ENCODE measurements at places on chromosomes 3 and 15. TPM values are rescaled to one million over a fixed set of nuclear protein-coding genes. Genes with fewer than 3 reads are reported as not detected.

Gene UBE2E2
- total RNA-seq, result 140 TPM

Gene LINGO1
- total RNA-seq, result 31.8 TPM

- no peaks in the 10 kb centered on the region for H3K36me3 ChIP-seq
- no peak overlapping the region for H3K27ac ChIP-seq
- no peak overlapping the region for H3K4me3 ChIP-seq
Measured at GRCh38 chr3:147672035-147672434, 262.9 kb downstream of the ZIC1 start.

GRCh38 chr15:83656943-83657528 lies 3.1 kb downstream of the ADAMTSL3 start:
- DNase-seq, result no peak
- H3K27ac ChIP-seq, result no peak overlapping the region
- H3K36me3 ChIP-seq, result no peaks in the 10 kb centered on the region
- peaks cover 40% of the 10 kb centered on the region for H3K27me3 ChIP-seq

Gene KBTBD13
- total RNA-seq, result 3.3 TPM

DNA sequence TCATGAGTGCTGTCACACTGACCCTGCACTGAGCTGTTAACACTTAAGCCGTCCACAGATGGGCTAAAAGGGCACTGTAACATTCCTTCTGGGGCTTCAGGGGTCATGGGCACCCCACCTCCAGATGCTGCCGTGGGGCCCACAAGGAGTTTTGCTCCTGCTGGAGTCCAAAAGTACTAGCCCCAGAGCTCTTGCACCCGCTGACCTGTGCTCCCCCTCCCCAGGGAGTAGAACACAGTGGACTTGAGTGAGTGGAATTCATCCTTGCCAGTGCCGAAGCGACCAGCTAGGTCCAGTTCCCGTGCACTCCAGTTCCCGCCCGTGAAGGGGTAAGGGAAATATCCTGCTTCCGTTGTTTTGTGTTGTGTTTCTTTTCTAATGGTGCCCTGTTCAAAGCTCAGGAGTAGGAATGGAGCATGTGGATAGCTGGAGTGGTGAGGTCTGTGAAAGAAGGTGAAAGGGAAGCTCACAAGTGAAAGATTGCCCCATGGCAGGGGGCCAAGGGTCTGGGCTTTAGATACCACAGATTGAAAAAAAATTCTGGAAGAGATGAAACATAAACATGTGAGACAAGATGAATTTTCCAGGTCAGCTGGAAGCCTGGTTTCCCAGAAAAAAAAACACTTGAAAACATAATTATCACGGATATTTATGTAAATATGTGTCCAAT lies 36.6 kb downstream of the SLCO2A1 start:
- H3K27ac ChIP-seq, result no peak overlapping the region
- H3K36me3 ChIP-seq, result no peaks in the 10 kb centered on the region
- no peak for DNase-seq
- H3K4me3 ChIP-seq, result no peak overlapping the region
- peaks cover 30% of the 10 kb centered on the region for H3K4me1 ChIP-seq
- H3K27me3 ChIP-seq, result no peaks in the 10 kb centered on the region

DNA sequence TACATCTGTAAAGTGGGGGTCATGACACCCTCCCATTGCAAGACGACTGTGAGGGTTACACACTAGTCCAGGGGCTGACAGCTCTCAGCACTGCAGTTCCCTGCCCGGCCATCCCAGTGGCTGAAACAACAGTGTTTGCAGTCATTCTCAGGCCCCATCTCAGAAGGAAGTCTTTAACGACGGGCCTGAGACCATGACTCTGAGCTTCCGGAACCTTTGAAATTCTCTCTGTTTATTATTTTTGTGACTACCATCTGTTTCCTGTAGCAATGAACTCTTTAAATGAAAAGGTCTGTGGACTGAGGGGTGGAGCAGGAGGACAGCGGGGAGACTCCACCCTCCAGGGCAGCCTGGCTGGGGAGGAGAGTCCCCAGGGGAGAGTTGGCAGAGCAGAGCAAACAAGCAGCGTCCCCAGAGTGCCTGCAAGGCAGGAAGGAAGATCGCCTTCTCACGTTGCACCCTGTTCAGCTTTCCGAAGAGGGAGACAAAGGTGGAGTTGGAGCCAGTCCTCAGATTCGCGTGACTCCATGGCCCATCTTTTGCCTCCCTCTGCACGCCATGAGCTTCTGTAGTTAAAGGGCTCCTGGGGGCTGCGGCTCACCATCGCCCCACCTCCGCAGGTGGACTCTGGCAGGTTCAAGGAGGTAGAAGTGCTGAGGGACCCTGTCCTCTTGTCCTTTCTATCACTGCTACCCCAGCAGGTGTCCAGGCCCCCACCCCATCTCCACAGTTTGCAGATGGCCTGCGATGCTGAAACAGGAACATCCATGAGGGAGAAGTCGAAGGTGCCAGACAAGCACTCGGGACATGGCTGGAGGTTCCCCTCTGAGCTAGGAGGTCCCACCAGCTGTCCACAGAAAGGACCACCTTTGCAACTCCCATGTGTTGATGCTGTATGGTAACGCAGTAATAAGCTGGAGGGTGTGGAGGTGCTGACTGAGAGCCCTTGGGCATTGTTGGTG lies 525.8 kb upstream of the PROK2 start:
- no peak for DNase-seq
- H3K27ac ChIP-seq, result no peak overlapping the region
- H3K36me3 ChIP-seq, result no peaks in the 10 kb centered on the region
- no peaks in the 10 kb centered on the region for H3K4me1 ChIP-seq

GRCh38 chr3:143586576-143586975 lies 261.7 kb downstream of the SLC9A9 start:
- H3K27ac ChIP-seq, result no peak overlapping the region
- no peaks in the 10 kb centered on the region for H3K27me3 ChIP-seq
- no peak overlapping the region for H3K4me3 ChIP-seq
- no peaks in the 10 kb centered on the region for H3K4me1 ChIP-seq

GRCh38 chr15:36632226-36632625 lies 52.8 kb downstream of the CDIN1 start:
- no peaks in the 10 kb centered on the region for H3K4me1 ChIP-seq
- no peaks in the 10 kb centered on the region for H3K27me3 ChIP-seq
- no peak overlapping the region for H3K27ac ChIP-seq
- H3K36me3 ChIP-seq, result no peaks in the 10 kb centered on the region

DNA sequence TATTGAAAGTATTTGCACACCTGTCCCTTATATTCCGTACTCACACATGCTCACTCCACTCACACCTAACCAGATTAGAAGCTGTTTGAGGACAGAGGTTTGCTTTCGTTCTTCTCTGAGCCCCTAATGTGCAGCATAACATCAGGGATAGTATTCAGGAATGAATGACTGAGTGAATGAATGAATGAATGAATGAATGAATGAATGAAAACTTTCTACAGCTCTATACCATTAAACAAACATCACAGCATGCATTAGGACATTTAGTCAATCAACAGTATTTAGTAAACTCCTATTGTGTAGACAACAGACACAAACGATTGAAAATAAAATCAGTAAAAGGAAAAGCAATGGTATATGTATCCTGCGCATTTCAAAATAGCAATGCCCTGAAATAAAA lies 212.7 kb downstream of the SHQ1 start:
- no peak for DNase-seq
- H3K27ac ChIP-seq, result no peak overlapping the region
- no peaks in the 10 kb centered on the region for H3K27me3 ChIP-seq
- H3K36me3 ChIP-seq, result no peaks in the 10 kb centered on the region
- no peaks in the 10 kb centered on the region for H3K4me1 ChIP-seq

GRCh38 chr3:126956361-126956760 lies 26.6 kb upstream of the PLXNA1 start:
- H3K4me1 ChIP-seq, result no peaks in the 10 kb centered on the region
- H3K27ac ChIP-seq, result no peak overlapping the region
- no peaks in the 10 kb centered on the region for H3K27me3 ChIP-seq
- DNase-seq, result no peak

- peaks cover 4% of the 10 kb centered on the region for H3K4me1 ChIP-seq
- H3K27ac ChIP-seq, result no peak overlapping the region
- no peak overlapping the region for H3K4me3 ChIP-seq
- no peak for DNase-seq
Measured at GRCh38 chr15:25422021-25422420, 16.8 kb downstream of the UBE3A start.

Gene EID1
- 409 TPM for total RNA-seq

Gene FETUB
- not detected for total RNA-seq

GRCh38 chr15:33766389-33766788 lies 201.9 kb upstream of the CHRM5 start:
- no peak for DNase-seq
- H3K36me3 ChIP-seq, result no peaks in the 10 kb centered on the region
- no peak overlapping the region for H3K27ac ChIP-seq

GRCh38 chr15:86322629-86323028 lies 243.0 kb downstream of the AGBL1 start:
- H3K27ac ChIP-seq, result no peak overlapping the region
- no peaks in the 10 kb centered on the region for H3K36me3 ChIP-seq
- H3K4me3 ChIP-seq, result no peak overlapping the region
- H3K4me1 ChIP-seq, result no peaks in the 10 kb centered on the region

DNA sequence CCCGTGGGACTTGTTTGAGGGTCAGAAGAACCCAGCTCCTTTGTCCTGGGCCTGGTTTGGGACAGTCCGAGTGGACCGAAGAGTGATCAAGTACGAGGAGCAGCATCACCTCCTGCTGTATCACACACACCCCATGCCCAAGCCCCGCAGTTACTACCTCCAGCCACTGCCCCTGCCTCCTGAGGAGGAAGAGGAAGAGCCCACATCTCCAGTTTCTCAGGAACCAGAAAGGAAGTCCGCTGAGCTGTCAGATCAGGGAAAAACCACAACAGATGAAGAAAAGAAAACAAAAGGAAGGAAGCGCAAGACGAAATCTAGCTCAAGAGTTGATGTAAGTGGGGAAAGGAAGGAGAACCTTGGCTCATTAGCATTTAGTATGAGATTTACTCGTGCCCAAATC lies 3.3 kb upstream of the P2RY12 start:
- DNase-seq, result no peak
- H3K4me1 ChIP-seq, result peaks cover 4% of the 10 kb centered on the region

- DNase-seq, result peak; percentile 82
- H3K27ac ChIP-seq, result peak overlapping the region; percentile 52
- no peaks in the 10 kb centered on the region for H3K27me3 ChIP-seq
- peaks cover 10% of the 10 kb centered on the region for H3K36me3 ChIP-seq
Measured at GRCh38 chr3:88113311-88114162, 36.2 kb upstream of the C3orf38 start.

DNA sequence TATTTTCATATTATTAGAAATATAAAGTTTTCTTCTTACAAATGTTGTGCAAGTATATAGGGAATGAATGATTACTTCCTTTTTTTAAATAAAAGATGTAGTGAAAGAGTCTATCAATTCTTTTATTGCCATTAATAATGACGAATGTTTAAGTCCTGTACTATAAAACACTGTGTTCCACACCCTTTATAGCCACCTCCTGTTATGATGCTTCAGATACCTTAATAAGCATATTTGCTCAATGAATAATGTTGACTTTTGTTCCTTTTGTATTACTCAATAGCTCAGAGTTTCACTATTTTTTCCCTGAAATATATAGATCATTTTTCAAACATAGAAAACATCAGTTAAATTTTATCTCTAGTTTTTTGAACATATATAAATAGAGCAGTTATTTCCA lies 378.2 kb upstream of the THBS1 start:
- DNase-seq, result peak; percentile 10
- no peaks in the 10 kb centered on the region for H3K27me3 ChIP-seq
- H3K4me1 ChIP-seq, result peaks cover 25% of the 10 kb centered on the region

GRCh38 chr3:58638591-58638990 lies 28.0 kb downstream of the FAM3D start:
- H3K4me3 ChIP-seq, result no peak overlapping the region
- peaks cover 35% of the 10 kb centered on the region for H3K27me3 ChIP-seq
- H3K36me3 ChIP-seq, result no peaks in the 10 kb centered on the region
- DNase-seq, result no peak

GRCh38 chr3:113147681-113148261 lies 63.6 kb upstream of the BOC start:
- H3K36me3 ChIP-seq, result no peaks in the 10 kb centered on the region
- no peak overlapping the region for H3K4me3 ChIP-seq
- H3K27ac ChIP-seq, result no peak overlapping the region
- H3K4me1 ChIP-seq, result peaks cover 15% of the 10 kb centered on the region
- no peak for DNase-seq
- no peaks in the 10 kb centered on the region for H3K27me3 ChIP-seq

GRCh38 chr3:31770822-31771326 lies 210.2 kb downstream of the OSBPL10 start:
- H3K27me3 ChIP-seq, result no peaks in the 10 kb centered on the region
- peaks cover 4% of the 10 kb centered on the region for H3K4me1 ChIP-seq
- no peak overlapping the region for H3K27ac ChIP-seq
- no peak overlapping the region for H3K4me3 ChIP-seq
- no peak for DNase-seq

Gene LDHAL6B
- not detected for total RNA-seq

DNA sequence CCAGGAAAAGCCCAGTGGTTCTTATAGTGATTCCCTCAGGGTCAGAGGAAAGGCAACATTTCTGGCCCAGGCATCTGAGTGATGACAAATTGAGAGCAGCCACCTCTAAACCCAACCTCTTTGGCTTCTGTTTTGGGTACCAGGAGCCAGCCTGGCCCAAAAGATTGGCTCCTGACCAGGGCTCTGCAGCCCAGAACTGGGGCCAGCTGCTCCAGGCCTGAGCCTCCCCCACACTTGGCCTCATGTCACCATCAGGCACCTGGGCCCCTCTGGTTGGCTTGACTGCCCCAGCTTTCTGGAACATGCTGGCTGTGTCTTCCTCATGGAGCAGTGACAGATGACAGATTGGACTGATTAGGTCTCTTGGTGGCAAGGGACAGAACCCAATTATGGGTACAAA lies 26.0 kb upstream of the HCN4 start:
- H3K27me3 ChIP-seq, result no peaks in the 10 kb centered on the region
- DNase-seq, result no peak
- H3K4me1 ChIP-seq, result peaks cover 42% of the 10 kb centered on the region
- no peak overlapping the region for H3K4me3 ChIP-seq
- H3K36me3 ChIP-seq, result no peaks in the 10 kb centered on the region
- peak overlapping the region; percentile 16 for H3K27ac ChIP-seq

Gene RETNLB
- total RNA-seq, result not detected

- H3K4me1 ChIP-seq, result peaks cover 48% of the 10 kb centered on the region
- DNase-seq, result no peak
Measured at GRCh38 chr3:168472783-168473182, 377.1 kb upstream of the GOLIM4 start.

DNA sequence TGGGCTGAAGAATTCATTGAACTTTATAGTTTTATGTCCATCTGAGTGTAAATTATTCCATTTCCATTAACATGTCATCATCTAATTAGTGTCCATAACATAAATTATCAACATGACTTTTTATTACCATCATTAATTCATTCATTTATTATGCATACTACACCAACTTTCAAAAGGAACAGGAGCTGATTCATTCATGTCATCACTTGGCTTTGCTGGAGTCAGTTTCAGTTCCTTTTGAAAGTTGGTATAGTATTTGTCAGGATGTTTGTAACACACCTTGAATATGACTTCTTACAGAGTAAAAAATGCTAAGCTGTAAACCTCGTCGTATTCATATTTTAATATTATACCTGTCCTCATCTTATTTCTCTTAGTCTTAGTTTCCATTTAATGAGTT lies 298.0 kb upstream of the RBMS3 start:
- DNase-seq, result no peak
- H3K27me3 ChIP-seq, result no peaks in the 10 kb centered on the region
- H3K27ac ChIP-seq, result no peak overlapping the region
- H3K4me3 ChIP-seq, result no peak overlapping the region
- H3K36me3 ChIP-seq, result no peaks in the 10 kb centered on the region

Measured in cardiac muscle cell (in vitro differentiated cells and primary cell).